ENCODE measurements at places on chromosomes 5 and 9.
A peak's percentile ranks its signal among the peaks of the same experiment; 100 is the strongest.

DNA sequence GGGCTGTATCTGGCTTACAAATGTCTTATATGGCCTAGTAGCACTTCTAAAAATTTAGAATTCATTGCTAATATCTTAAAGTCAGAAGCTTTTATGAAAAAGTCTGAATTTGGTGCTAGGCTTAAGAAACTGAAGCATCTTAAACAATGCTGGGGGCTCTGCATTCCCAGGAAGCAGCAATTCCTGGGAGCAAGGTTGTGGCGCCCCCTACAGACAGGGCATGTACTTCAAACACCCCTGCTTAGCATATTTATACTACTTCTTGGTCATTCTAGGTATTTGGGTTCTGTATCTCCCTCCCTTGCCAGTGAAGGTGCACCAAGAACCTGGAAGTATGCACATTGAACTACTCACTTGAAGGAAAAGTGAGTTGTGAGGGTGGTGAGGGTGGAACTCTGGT is 64.6 kb upstream of the GRIA1 start:
- H3K27me3 ChIP-seq, result no peaks in the 10 kb centered on the region
- no peaks in the 10 kb centered on the region for H3K36me3 ChIP-seq
- H3K4me3 ChIP-seq, result no peak overlapping the region
- no peak overlapping the region for H3K27ac ChIP-seq
- no peaks in the 10 kb centered on the region for H3K4me1 ChIP-seq

DNA sequence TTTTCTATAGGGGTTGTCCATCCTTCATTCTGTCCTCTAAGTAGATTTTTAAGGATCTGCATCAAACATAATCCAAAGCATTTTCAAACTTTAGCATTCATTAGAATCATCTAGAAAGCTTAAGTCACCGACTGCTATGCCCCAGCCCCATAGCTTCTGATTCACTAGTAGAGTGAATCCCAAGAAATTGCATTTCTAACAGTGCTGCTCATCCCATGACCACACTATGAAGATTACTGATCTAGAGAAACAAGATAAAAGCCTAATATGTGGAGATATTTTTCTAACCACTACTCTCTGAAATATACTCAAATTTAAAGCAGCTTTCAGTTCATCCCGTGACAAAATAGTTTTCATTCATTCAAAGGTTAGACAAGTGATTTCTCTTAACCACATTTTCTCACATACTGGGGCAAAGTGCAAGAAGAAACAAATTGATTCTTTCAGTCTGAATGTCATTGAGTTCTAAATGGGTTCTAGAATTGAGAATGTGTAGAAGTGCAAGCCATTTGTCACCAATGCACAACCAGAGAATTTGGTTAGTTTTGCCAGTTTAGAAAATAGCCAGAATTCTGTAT is 286.9 kb upstream of the CD180 start:
- H3K36me3 ChIP-seq, result no peaks in the 10 kb centered on the region
- H3K27ac ChIP-seq, result no peak overlapping the region
- no peak overlapping the region for H3K4me3 ChIP-seq

DNA sequence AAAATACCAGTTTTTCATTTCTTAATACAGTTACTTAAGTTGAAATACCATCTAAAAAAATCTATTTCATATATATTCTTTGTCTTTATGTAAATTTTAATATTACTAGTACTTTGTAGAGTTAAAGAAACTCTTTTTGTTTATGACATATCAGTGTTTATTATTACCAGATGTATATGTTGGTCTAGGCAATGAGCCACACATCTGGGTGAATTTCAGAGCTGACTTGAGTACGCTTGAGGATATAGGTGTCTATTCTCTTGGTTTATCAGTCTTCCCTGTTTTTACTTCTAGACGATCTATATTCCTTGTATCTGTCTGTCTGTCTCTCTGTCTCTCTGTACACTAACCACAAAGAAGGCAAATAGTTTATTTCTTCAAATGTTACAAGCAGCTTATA is 2.9 kb downstream of the SMAD5 start:
- peaks cover 3% of the 10 kb centered on the region for H3K36me3 ChIP-seq
- peaks cover 40% of the 10 kb centered on the region for H3K4me1 ChIP-seq
- H3K4me3 ChIP-seq, result no peak overlapping the region
- H3K27ac ChIP-seq, result no peak overlapping the region
- no peaks in the 10 kb centered on the region for H3K27me3 ChIP-seq
- no peak for DNase-seq

- H3K4me1 ChIP-seq, result peaks cover 18% of the 10 kb centered on the region
- peak overlapping the region; percentile 99 for H3K27ac ChIP-seq
- no peak for DNase-seq
- peaks cover 13% of the 10 kb centered on the region for H3K36me3 ChIP-seq
These were observed 621 bp downstream of the AK6 start for GRCh38 chr5:69368458-69369339.

DNA sequence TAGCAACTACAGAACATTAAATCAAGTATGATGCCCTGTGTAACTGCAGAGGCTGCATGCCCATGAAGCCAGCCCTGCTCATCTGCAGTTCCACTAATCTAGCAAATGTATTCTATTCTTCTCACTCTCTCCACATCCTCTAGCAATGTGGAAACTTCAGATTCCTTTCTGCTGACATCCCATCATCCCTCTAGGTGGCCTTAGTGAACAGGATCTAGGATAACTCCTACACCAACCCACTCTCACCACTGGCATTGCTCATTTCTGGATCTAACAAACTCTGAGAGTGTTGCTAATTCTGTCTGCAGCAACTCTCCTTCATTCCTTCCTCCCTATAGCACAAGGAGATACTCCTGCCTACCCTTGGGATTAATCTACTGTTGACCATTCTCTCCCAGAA is 80.8 kb downstream of the FAM81B start:
- no peak for DNase-seq
- H3K27ac ChIP-seq, result no peak overlapping the region
- H3K36me3 ChIP-seq, result peaks cover 48% of the 10 kb centered on the region
- H3K4me3 ChIP-seq, result no peak overlapping the region
- H3K27me3 ChIP-seq, result no peaks in the 10 kb centered on the region
- peaks cover 2% of the 10 kb centered on the region for H3K4me1 ChIP-seq

- no peak for DNase-seq
- H3K27ac ChIP-seq, result no peak overlapping the region
- H3K27me3 ChIP-seq, result peaks cover 5% of the 10 kb centered on the region
- no peaks in the 10 kb centered on the region for H3K36me3 ChIP-seq
These were observed 85.5 kb upstream of the PPP1R26 start for GRCh38 chr9:135394131-135394530.

DNA sequence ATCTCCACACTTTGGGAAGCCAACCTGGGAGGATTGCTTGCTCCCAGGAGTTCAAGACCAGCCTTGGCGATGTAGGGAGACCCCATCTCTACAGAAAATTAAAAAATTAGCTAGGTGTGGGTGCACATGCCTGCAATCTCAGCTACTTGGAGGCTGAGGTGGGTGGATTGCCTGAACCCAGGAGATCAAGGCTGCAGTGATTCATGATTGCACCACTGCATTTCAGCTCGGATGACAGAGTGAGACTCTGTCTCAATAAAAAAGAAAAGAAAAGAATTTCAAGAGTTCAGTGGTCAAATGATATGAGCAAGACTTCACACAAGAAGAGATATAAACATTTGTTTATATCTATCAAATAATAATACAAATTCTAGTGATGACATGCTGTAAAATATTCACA is 23.0 kb upstream of the MTAP start:
- no peak overlapping the region for H3K27ac ChIP-seq
- H3K4me1 ChIP-seq, result no peaks in the 10 kb centered on the region
- H3K36me3 ChIP-seq, result no peaks in the 10 kb centered on the region
- H3K4me3 ChIP-seq, result no peak overlapping the region
- no peak for DNase-seq

- no peaks in the 10 kb centered on the region for H3K4me1 ChIP-seq
- no peak for DNase-seq
- H3K36me3 ChIP-seq, result no peaks in the 10 kb centered on the region
- H3K27ac ChIP-seq, result no peak overlapping the region
These were observed 141.1 kb upstream of the DAP start for GRCh38 chr5:10902145-10902544.

DNA sequence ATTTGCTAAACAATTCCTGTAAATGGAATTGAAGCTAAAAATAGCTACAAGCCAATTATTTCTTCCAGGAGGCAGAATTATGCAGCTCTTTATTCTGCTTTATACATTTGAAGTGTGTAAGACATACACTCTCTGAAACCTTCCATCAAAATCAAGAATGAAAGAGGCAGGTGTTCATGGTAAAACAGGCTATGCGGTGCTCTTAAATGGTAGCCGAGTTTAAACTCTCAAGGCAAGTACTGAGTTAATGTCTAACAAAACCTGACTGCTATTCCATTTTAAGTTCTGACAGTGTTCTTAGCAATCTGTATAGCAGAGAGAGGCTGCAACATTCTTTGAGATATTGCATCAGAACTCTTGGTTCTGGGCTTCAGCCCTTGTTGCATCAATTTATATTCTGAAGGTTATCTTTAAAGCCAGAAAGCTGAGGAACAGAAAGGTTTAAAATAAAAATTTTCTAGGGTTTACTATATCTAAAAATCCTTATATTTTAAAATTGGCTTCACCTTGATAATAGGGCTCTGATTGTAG is 248.3 kb upstream of the CCNG1 start:
- no peaks in the 10 kb centered on the region for H3K27me3 ChIP-seq
- H3K4me3 ChIP-seq, result no peak overlapping the region
- no peak overlapping the region for H3K27ac ChIP-seq
- no peaks in the 10 kb centered on the region for H3K36me3 ChIP-seq

GRCh38 chr5:176773408-176774035 is 36.8 kb upstream of the UNC5A start:
- peaks cover 18% of the 10 kb centered on the region for H3K27me3 ChIP-seq
- no peak for DNase-seq
- no peak overlapping the region for H3K4me3 ChIP-seq
- peaks cover 2% of the 10 kb centered on the region for H3K36me3 ChIP-seq

DNA sequence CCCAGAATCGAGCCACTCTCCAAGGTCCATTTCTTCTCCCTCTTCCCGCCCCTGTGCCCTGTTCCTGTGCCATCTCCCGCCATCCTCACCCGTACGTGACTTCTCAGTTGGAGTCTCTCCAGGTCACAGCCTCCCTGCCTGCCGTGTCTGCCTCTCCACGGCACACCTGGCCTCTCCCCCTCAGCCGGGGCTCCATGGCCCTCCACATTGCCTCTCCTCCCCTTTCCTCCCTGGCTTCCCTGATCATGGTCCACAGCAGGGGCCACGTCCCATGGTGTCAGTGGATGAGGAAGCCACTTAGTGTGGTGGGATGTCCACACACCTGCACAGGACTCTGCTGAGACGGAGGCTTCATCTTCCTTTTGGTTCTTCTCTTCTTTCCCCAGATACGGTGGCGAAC is 2.3 kb downstream of the PAEP start:
- no peaks in the 10 kb centered on the region for H3K36me3 ChIP-seq
- no peak overlapping the region for H3K4me3 ChIP-seq
- no peak for DNase-seq
- H3K27ac ChIP-seq, result no peak overlapping the region
- no peaks in the 10 kb centered on the region for H3K4me1 ChIP-seq

- H3K27ac ChIP-seq, result no peak overlapping the region
- H3K4me1 ChIP-seq, result no peaks in the 10 kb centered on the region
- peaks cover 3% of the 10 kb centered on the region for H3K27me3 ChIP-seq
- no peak for DNase-seq
These were observed 98.0 kb downstream of the SLIT3 start for GRCh38 chr5:169202969-169203368.

DNA sequence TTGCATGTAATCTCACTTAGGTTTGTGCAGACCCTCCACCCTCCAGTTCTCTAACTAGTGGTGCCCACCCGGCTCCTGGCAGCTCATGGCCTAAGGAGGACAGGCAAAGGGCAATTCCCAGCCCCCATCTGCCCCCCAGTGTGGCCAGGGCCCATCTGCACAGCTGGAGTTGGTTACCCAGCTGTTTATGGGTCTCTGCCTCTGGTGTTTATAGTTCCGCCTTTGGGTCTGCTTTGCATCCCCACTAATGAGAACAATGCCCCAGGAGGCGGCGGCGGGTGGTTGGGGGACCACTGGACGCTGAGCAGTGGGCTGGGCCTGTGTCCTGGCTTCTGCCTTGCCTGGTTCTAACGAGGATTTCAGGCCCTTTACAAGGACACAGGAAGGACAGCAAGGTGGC is 62.4 kb downstream of the NDST1 start:
- no peak overlapping the region for H3K4me3 ChIP-seq
- DNase-seq, result no peak
- no peaks in the 10 kb centered on the region for H3K36me3 ChIP-seq
- H3K4me1 ChIP-seq, result no peaks in the 10 kb centered on the region
- H3K27me3 ChIP-seq, result no peaks in the 10 kb centered on the region
- H3K27ac ChIP-seq, result no peak overlapping the region

GRCh38 chr9:99345942-99346341 is 123.9 kb downstream of the SEC61B start:
- no peak overlapping the region for H3K4me3 ChIP-seq
- H3K27ac ChIP-seq, result no peak overlapping the region
- no peaks in the 10 kb centered on the region for H3K36me3 ChIP-seq
- no peak for DNase-seq
- no peaks in the 10 kb centered on the region for H3K27me3 ChIP-seq
- no peaks in the 10 kb centered on the region for H3K4me1 ChIP-seq

DNA sequence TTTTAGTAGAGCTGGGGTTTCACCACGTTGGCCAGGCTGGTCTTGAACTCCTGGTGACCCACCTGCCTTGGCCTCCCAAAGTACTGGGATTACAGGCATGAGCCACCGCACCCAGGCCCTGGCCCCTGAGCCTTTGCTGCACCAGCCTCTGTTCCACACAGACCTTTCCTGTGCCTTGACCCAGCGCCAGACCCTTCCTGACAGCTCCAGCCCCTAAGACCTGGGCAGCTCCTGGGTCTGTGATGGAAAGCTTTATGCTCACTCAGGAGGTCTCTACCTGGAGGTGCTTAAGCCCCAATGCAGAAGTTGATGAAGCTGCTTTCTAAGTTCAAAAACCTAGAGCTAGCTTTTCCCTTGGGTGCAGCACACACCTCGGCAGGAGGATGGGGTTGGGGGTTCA is 58.8 kb upstream of the NEK6 start:
- H3K27me3 ChIP-seq, result no peaks in the 10 kb centered on the region
- peak overlapping the region; percentile 27 for H3K4me3 ChIP-seq
- no peak for DNase-seq
- peak overlapping the region; percentile 95 for H3K27ac ChIP-seq
- peaks cover 54% of the 10 kb centered on the region for H3K4me1 ChIP-seq

DNA sequence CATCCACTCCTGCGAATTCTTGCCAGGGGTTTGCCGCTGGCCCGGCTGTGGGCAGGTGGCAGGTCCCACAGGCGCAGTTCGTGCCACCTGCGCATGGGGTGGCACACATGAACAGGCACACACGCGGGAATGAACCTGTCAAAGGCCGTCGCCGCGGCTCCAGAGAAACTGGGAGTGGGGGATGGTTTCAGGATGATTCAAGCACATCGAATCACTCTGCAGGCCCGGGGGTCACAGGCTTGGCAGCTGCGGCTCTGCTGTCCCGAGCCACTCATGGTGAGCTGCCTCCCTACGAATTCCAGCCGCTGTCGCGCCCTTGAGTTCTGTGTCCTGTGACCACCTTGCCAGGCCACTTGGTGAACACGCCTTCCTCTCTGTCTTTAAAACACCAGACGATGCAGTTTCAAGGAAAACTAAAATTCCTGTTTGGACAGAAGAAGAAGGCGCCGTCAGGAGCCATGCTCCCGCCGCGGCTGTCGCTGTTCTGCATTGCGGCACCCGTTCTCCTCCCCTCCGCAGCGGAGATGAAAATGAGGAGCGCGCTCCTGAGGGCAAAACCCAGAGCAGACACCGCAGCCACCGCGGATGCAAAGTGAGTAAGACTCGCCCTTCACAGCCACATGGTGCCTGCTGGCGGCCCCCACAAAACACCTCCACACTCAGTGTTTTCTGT is 15.4 kb upstream of the EXOC3 start:
- DNase-seq, result no peak
- peaks cover 13% of the 10 kb centered on the region for H3K4me1 ChIP-seq
- H3K27ac ChIP-seq, result no peak overlapping the region
- H3K36me3 ChIP-seq, result peaks cover 6% of the 10 kb centered on the region
- H3K27me3 ChIP-seq, result peaks cover 19% of the 10 kb centered on the region
- H3K4me3 ChIP-seq, result no peak overlapping the region

All from memory B cell (primary cell).